ENCODE measurements at places on chromosomes 13 and 19.

- DNase-seq, result no peak
Observed at GRCh38 chr13:41976476-41976875, 15.6 kb upstream of the VWA8 start.

- no peak for DNase-seq
Observed at GRCh38 chr13:34064456-34065205, 246.7 kb downstream of the RFC3 start.

GRCh38 chr13:30898678-30899241 is 7.3 kb upstream of the MEDAG start:
- no peak for DNase-seq

- no peak for DNase-seq
Observed at GRCh38 chr19:35116072-35116801, 614 bp downstream of the FXYD3 start.

- DNase-seq, result peak; percentile 57
Observed at GRCh38 chr13:90717451-90717936, 630.0 kb upstream of the MIR17HG start.

DNA sequence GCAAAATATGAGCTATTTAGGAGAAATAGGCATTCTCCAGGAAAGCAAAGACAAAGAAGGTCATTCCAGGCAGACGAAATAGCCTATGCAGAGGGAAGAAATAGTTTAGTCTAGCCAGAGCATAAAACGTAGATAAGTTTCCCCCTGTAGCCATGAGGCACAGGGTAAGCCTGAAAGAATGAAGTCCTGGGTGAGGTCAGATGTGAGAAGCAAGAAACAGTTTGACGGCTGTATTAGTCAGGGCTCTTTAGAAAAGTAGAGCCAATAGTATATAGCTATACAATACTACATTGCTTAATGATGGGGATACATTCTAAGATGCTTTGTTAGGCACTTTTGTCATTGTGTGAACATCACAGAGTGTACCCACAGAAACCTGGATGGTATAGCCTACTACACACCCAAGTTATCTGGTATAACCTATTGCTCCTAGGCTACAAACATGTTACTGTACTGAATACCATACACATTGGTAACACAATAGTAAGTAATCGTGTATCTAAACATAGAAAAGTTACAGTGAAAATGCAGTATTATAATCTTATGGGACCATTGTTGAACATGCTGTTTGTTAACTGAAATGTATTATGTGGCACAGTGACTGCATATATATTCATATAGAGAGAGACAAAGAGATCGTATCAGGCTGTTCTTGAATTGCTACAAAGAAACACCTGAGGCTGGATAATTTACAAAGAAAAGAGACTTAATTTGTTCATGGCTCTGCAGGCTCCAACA is 59.3 kb upstream of the WDFY2 start:
- no peak for DNase-seq

DNA sequence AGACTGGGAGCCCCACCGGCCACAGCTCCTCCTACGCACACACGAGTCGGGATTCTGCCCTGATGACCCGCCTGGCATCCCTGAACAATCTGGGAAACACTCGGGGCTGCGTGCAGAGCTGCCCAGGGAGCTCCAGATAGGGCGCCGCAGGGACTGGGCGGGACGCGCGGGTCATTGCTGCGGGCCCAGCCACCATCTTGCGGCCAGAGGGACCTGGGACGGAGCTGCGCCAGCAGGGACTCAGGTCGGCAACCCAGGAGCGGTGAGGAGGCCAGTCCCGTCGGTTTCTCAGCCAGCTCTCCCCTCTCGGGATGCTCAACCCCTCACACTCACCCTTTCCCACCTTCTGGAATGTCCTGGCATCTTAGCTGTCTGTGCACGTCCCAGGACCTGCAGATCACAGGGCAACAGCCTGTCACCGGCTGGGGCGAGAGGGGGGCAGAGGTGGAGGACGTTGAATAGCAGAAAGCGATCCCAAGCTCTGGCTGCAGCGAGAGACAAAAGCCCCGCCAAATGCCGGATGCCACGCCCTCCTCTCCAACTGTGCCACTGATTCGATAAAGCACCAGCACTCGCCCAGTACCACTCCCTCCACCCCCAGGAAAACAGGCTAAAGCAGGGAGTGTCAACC is 20.4 kb upstream of the ZNF91 start:
- peak; percentile 54 for DNase-seq

- DNase-seq, result no peak
Observed at GRCh38 chr19:49894011-49894664, 2.5 kb downstream of the IL4I1 start.

DNA sequence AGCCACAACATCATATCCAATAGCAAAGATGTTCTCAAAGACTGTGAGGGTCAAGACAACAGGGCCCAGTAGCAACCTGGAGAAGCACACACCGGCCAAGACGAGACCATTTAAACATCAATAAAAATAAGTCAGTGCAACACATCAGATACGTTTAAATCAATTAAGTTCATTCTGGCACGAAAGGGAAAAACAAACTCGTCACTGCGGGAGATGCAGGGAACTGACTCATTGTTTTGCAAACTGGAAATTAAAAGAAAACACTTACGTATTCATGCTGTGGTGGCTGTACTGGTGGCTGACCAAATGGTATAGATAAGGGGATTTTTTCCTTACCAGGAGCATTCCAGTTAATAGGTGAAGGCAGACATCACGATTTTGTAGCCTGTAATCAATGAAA is 26.3 kb upstream of the SLC15A1 start:
- DNase-seq, result no peak

DNA sequence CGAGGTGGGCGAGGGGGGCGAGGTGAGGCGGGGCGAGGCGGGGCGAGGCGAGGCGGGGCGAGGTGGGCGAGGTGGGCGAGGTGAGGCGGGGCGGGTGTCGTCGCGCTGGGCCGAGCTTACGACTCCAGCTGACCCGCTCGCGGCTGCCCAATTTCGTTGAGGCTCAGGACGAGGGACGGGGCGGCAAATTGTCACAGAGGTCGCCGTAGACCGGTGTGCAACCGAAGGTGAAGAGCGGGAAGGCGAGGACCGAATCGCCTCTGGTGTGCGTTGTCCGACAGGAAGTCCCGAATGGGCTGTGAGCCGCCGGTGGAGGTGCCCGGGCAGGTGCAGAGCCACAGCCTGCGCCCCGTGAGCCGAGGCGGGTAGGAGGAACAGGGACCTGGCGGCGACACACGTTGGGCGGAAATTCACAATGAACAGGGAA is at the start of gene LACC1:
Gene LACC1, plus strand, starts transcription at position 150 of the 427 bp plus-strand sequence. CDS start 1,082 bp downstream, outside the sequence.
- peak; percentile 20 for DNase-seq

DNA sequence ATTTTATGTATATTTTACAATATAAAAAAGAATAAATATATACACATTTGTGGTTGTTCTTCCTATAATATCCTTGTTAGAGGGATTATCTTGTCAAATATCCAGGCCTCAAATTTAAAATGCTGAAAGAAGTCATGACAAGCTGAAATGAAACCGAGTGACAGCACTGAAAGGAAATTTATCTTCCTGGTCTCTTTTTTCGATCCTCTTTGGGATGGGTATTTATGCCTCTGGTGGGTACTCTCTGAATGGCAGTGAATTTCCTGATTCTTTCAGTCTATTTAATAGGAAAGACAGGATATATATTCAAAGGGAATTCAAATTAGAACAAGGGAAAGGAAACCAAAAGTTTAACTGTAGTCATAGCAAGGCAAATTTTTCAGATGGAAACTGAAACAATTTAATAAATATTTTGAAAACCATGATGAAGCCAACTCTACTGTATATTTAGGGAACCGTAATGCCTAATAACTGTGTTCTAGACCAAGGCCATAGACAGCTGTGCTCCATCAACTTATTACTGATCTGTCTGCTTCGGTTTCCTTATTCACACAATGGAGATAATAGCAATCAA is 97.9 kb downstream of the DLEU7 start:
- DNase-seq, result no peak

- DNase-seq, result no peak
Observed at GRCh38 chr19:12836529-12836863, 1.8 kb upstream of the MAST1 start.

DNA sequence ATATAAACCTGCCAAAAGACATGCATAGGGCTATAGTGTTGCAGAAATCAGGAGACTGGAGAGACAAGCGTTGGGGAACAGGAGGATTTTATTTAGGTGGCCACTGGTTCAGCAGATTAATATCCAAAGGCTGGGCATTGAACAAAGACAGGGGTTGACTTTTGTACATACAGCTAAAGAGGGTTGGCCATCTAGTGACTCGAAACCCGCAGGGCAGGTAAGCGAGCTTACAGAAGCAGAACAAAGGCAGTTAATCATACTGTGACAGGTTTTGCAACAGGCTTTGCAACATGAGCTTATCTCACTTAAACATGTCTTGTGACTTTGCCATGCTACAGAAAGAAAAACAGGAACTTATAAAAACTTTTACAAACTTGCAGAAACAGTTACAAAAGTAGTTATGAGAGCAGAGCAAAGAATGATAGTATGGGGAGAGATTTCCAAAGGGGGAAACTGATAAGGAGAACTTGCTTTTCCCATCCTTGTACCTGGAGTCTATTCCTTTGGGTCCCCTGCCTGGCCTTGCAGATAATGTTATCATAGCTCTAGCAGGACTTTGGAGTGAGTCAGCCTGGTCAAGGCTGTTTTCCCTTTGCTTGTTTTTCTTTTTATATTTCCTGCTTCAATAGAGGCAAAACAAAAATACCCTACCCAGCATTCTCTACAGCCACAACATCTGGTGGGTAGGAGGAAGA is 234.2 kb downstream of the PCDH17 start:
- DNase-seq, result no peak

DNA sequence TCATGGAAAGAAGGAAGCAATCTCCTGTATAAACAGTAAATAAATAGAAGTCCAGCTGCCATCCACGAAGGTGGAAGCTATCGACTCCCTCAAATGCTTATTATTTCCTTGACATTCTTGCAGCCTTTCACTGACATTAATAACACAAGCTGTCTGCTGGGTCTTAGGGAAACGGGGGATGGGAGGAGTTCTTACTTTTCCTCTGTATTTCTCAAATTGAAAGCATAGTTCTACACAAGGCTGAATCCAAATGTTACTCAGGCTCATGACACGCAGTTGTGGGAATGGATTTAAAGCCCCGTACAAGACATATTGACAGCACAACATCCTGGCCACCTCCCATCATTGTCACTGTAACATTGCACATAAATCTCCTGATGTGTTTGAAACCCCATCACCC is 4.0 kb downstream of the SERPINE3 start:
- DNase-seq, result no peak

DNA sequence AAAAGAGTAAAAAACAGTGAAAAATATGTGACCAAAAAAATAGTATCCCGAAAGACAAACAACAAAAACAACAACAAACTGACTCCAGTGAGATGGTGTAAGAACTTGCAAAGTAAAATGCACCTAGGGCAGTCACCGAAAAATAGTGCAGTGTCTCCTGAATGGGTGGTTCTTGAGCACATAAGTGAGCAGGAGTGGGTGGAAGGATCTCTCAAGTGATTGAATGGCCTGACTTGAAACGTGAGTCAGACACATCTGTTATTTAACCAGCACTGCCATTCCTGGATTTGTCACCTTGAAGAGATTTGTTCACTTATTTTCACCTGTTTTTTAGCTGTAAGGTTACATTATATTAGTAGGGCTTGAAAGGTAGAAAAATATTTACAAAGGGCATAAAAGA is 3.5 kb downstream of the ZNF738 start:
- DNase-seq, result no peak

DNA sequence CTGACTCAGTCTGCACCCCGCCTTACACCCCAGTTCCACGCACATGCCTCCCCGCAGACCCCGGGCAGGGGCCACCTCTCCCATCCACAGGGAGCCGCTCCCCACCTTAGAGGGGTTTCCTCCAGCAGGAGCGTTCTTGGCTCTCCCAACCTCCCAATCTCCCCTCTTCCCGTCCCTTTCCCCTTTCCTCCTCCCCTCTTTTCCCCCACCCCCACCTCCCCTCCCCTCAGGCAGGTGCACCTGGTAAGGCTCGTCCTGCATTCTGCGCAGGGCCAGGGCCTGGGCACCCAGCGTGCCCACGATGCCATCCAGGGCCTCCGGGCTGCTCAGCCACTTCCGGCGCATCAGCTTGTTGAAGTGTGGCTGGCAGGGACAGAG is 27.3 kb downstream of the EXOC3L2 start:
- DNase-seq, result no peak

DNA sequence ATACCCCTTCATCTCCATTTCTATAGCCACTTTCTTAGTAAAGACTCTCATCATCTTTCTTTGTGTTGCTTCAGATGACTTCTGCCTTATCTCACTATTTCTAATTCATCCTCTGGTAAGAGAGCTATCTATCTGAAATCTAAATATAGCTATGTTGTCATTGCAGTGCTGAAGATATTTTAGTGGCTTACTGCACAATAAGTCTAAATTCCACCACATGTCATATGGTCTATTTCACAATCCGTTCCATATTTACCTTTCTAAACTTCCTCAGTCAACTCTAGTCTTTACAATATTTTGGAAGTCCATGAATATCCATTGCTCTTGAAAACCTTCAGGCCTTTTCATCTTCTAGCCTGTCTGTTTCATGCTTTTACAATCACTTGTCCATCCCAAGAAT is 465.1 kb upstream of the SLC10A2 start:
- no peak for DNase-seq

- no peak for DNase-seq
Observed at GRCh38 chr19:3292958-3293529, 68.6 kb downstream of the CELF5 start.

GRCh38 chr13:76027131-76027530 is 391.0 kb downstream of the LMO7 start:
- no peak for DNase-seq

DNA sequence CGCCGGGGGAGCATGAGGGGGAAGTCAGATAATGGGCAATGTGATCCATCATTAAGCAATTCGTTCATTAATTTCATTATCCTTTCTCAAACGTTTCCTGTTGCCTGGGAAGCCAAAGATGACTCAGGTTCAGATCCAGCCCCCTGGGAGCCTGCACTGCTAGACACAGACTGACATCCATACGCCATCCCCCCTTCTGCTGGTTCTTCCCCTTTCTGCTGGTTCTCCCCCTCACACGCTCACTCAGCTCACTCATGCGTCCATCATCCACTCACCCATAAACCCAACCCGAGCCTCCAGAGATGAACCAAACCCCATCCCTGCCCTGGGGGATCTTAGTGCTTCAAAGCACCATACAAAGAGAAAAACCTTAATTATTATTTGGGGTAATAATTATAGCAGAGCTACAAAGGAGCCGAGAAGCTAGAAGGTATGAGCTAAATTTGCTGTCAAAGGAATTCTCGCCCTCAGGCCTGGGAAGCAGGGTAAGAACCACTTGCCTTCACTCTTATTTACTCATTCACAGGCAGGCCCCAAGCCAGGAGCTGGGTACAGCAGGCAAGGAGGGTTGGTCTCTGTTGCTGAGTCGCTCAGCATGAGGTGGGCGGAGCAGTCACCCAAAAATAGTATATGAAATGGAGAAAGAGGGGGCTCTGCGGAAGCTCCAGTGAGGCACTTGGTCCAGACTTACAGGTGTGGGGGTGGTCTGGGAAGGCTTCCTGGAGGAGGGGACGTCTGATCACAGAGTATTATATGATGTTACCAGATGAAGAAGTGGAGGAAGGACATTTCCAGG is 7.0 kb upstream of the ZNF444 start:
- no peak for DNase-seq

- no peak for DNase-seq
Observed at GRCh38 chr19:51565583-51565982, 5.5 kb upstream of the ZNF175 start.
